Subcutaneous preadipocyte (primary cell): ENCODE measurements at places on chromosomes 3 and 15. TPM values are rescaled to one million over a fixed set of nuclear protein-coding genes. Genes with fewer than 3 reads are reported as not detected.

The SLC51B gene
- total RNA-seq: not detected in 2 replicates

The SCAANT1 gene
- total RNA-seq: not detected in 2 replicates

The IL17RB gene
- under 0.01 TPM in 1 of 2 replicates, not detected in the other for total RNA-seq

The LTK gene
- 0.20 TPM in 1 of 2 replicates, not detected in the other for total RNA-seq

The FBXO40 gene
- not detected in 2 replicates for total RNA-seq

The GASK1A gene
- total RNA-seq: 0.39 and 0.73 TPM in 2 replicates
